ENCODE measurements at places on chromosomes 1 and 21.
A peak's percentile ranks its signal among the peaks of the same experiment; 100 is the strongest.

DNA sequence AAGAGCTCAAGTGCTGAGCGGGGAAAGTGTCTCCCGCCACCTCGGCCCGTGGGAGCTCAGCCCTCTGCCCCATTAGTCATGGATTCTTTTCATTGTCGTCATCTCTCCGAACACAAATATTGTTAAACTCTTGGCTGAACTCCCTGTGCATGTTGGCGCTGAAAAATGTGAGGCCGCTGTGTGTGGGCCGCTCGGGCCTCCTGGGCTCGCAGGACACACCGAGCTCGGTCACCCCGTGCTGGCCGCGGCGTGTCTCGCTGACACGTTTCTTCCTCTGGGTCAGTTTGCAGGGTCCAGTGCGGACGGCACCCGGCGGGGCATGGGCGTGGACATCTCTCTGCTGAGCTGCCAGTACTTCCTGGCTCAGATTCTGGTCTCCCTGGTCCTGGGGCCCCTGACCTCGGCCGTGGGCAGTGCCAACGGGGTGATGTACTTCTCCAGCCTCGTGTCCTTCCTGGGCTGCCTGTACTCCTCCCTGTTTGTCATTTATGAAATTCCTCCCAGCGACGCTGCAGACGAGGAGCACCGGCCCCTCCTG, 25.6 kb downstream of the SLC45A1 start:
- no peak for DNase-seq

DNA sequence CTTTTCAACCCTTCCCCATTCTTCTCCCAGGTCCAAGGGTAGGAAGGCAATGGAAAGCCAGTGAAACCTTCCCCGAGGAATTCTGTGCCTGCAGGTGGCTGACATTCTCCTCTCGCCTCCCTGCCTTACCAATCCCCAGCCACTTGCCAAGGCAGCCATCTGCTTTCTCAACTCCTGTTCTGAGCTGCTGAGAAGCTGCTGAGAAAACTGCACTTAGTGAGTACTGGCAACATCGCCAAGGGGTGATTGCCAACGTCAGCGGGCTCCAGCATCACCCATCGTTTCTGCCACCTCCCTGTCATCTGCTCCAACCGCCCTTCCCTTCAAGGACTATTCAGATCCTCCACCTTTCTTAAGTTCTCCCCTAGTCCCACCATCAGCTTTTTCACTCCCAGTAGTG, 106.0 kb downstream of the PTPRU start:
- no peak for DNase-seq

DNA sequence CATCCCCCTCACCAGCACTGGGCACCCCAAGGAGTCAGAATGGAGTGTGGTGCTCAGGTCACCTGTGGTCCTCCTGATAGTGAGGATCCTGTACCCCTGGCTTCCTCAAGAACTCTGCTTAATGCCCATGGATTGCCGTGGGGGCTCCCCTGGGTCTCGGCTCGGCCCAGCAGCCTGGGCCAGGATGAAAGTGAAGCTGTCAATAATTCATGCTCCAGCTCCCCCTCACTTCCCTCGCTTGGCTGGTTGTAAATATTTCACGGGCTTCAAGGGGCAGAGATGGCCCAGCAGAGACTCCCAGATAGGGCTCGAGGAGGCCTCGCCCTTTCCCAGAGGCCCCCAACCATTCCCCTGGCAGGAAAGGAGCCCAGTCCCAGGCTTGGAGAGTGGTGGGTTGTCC, 42.6 kb upstream of the KCNA10 start:
- no peak for DNase-seq

GRCh38 chr21:8989721-8990325, 1531.6 kb upstream of the TPTE start:
- DNase-seq: peak; percentile 77

DNA sequence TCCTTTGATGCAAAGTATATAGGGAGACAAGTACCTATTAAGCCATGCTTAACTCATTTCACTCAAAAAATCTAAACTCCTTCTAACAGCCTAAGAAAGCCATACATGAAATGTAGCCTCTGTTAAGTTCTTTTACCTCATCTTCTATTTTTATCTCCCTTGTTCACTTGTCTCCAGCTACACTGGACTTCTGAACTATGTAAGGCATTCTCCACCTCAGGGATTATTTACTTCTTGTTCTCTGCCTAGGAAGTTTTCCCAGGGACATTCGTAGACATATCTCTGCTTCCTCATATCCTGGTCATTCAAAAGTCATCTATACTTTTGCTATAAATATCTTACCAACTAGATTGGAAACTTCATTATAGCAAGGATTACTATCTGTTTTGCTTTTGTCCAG, 96.9 kb downstream of the COP1 start:
- DNase-seq: no peak

DNA sequence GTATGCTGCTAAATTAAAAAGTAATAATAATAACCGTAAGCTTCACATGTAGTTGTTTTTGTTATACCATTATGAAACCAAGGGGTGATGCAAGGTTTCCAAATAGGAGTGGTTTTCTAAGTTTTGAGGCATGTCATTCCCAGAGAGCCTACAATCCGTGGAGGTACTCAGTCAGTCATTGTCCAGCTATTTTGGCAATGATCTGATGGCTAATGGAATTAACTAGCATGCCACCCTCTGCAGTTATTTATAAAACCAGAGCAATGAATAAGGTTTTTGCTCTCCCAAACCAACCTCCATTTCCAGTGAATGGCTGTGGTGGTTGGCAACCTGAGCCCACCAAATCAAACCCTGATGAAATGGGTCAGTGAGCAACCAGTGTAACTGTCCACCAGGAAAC, 106.4 kb downstream of the TBX15 start:
- no peak for DNase-seq

GRCh38 chr1:65791801-65792668, 660 bp upstream of the PDE4B start:
- DNase-seq: no peak

DNA sequence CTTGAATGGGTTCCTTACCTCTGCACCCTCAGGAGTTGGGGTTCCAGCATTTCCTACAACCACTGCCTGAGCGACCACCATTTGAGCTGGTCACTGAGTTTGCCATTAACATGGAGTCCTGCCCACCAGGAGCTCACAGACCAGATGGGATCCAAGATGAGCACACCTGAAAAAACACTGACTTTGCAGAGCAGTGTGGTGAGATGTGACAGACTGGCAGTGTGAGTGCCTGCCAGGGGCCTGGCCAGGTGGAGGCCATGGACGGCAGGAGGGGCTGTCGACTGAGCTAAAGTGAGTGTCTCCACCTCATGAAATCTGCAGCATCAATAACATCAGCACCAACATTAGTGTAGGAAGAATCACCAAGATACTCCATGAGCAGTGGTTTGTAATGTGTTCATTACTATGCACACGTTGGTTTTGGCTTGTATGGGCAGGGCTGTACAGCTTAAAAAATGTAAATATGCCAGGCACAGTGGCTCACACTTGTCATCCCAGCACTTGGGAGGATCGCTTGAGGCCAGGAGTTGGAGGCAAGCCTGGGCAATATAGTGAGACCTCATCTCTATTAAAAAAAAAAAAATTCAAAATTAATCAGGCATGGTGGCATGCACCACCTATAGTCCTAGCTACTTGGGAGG, 12.2 kb upstream of the MIXL1 start:
- no peak for DNase-seq

DNA sequence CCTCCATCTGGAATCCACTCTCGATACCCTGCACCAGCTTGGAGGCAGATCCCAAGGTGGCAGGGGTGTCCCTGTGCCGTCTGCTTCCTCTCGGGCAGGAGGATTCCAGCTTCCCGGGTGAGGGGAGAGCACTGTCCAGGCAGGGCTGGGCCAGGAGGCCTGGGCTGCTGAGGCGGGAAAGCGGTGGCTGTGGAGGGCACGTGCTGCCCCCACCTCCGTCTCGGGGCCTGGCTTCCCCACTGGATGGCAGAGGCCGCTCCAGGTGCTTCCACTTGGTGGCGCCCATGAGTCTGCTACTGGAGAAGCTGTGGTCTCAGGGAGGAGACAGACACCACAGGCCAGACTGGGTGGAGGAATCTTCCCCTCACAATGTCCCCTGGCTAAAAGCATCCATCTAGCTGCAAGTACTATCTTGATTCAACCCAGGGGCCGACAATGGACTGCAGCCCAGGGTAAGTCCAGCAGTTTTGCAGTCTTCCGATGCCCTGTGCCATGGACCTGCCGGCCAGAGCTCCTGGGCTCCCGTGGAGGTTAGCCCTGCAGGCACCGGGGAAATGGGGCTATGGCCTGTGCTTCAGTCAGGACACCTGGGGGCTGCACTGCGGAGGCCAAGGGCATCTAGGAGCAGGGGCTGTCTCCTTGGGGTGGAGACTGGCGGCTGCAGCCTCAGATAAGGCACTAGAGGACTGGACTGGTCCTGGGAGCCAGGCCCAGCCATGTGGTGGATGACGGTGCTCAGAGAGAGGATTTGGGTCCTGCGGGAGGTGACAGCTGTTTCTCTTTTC, 41.3 kb upstream of the EIF4G3 start:
- DNase-seq: no peak

GRCh38 chr1:112466078-112466660, 42.6 kb upstream of the WNT2B start:
- DNase-seq: peak; percentile 81

DNA sequence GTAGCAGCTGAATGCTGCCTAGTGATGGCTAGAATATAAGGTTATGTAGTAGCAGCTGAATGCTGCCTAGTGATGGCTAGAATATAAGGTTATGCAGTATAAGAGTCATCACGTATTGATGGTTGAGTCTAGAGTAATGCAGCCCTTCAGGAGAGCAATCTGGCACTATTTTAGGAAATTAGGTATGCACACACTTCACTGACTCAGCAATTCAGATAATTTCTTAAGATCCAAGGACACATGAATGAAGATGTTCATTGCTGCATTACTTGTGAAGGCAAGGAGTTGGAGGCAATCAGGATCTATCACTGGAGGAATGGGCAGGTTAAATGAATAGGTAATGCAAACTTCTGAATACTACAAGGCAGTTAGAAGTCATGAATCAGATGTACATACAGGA, 13.6 kb downstream of the LTN1 start:
- DNase-seq: no peak

- DNase-seq: no peak
Observed at GRCh38 chr21:39685991-39686390, 59.0 kb upstream of the IGSF5 start.

DNA sequence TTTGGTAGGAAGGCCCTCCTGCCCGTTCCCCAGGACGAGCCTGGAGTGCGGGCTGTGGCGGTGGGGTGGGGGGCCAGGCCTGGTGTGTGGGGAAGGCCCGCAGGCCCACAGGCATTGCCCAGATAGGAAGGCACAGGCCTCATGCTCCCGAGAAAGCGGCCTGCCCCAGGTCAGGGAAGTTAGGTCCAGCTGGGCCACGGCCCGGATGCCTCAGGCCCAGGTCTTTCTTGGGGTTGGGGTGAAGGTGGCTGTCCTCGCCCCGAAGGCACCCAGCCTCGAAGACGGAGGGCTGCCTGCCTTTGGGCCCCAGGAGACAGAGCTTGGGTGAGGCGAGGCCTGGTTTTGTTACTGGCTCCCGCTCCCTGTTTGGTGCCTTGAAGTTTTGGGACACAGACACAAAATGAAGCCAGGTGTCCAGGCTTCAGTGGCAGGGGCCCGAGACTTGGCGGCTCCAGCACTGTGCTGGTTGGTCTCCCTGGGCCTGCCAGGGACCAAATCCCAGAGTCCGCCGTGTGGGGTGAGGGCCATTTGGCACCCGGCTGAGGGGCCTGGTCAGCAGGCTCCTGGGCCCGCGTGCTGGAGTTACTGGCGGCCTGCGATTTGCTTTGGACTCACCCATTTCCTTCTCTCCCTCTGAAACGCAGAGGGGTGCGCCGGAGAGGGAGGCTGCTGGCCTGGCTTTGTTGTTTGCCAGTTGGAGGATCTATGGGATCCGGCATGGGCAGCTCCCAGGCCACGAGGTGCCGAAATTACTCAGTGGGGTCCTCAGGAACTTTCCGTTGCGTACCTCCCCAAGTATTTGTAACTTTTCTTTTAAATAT, 2.0 kb downstream of the SKI start:
- no peak for DNase-seq

- peak; percentile 32 for DNase-seq
Observed at GRCh38 chr1:157969697-157970485, 23.6 kb upstream of the KIRREL1 start.

DNA sequence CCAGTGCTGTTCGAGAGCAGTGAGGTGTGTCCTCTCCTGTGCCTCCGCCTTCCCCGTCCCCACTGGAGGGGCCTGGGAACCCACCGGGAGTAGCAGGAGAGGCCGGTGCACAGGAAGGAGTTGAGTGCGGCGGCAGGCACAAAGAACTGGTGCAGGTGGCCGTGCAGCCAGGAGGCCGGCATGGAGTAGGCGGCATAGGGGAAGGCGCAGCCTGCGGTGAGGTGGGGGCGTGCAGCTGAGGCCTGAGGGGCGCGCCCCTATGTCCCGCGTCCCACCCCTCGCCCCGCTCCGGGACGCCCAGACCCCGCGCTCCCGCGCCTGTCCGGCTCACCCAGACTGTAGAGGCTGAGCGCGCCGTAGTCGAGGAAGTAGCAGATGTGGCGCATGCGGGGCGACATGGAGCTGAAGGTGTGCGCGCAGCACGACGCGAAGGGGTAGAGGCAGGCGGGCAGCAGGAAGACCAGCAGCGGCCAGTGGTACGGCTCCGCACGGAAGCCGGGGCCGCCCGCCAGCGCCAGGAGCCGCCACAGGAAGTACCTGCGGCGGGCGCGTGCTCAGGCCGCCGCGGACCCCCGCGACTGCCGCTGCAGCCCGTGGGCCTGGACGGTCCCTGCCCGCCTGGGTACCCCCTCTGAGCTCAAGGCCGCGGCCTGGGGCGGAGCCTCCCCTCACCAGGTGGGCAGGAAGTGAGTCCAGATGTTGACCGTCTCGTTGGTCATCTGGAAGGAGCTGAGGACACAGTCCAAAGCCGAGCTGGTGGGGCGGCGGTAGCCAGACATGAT, 2.2 kb downstream of the PAQR6 start:
- DNase-seq: no peak

- no peak for DNase-seq
Observed at GRCh38 chr21:28775071-28775470, 217.6 kb downstream of the LTN1 start.

DNA sequence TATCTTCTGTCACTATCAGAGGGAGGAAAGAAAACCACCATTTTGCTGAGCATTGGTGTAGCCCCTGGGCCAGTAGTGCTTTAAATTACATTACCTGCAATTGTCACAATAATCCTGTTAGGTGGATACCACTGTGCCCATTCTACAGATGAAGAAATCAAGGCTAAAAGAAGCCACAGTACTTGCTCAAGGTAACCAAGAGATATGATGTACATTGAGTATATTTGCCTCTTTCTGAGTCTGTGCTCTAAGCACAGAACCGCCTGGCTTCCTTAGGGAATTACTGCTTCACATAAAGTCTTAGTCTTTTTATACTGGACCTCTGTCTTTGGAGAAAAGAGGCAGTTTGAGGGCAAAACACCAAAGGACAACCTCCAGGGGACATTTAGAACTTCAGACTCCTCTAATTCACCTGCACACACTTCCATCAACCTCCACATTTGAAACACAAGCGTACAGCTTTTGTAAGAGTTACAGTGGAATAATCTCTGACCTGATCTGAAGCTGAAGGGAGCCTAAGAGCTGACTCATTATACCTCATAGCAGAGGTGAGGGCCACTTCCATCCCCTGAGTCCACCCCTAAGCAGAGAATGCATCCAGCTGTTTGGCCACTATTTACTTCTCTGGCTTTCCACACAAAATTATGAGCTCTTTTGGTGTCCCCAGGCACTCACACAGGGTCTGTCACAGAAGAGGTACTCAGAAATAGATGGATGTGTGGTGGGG, 61.8 kb downstream of the PLPP3 start:
- DNase-seq: no peak

GRCh38 chr1:56881417-56881816, 26.8 kb downstream of the C8A start:
- DNase-seq: no peak

GRCh38 chr1:6234502-6235295, 1.1 kb downstream of the ICMT start:
- DNase-seq: no peak

- no peak for DNase-seq
Observed at GRCh38 chr1:226653311-226653921, 85.7 kb downstream of the ITPKB start.
